ENCODE measurements at places on chromosomes 12 and 14.
A peak's percentile ranks its signal among the peaks of the same experiment; 100 is the strongest.

- no peak for DNase-seq
Observed at GRCh38 chr12:55732288-55732687, 3.5 kb upstream of the CD63 start.

- no peak for DNase-seq
Observed at GRCh38 chr12:44972746-44973421, 78.0 kb downstream of the DBX2 start.

DNA sequence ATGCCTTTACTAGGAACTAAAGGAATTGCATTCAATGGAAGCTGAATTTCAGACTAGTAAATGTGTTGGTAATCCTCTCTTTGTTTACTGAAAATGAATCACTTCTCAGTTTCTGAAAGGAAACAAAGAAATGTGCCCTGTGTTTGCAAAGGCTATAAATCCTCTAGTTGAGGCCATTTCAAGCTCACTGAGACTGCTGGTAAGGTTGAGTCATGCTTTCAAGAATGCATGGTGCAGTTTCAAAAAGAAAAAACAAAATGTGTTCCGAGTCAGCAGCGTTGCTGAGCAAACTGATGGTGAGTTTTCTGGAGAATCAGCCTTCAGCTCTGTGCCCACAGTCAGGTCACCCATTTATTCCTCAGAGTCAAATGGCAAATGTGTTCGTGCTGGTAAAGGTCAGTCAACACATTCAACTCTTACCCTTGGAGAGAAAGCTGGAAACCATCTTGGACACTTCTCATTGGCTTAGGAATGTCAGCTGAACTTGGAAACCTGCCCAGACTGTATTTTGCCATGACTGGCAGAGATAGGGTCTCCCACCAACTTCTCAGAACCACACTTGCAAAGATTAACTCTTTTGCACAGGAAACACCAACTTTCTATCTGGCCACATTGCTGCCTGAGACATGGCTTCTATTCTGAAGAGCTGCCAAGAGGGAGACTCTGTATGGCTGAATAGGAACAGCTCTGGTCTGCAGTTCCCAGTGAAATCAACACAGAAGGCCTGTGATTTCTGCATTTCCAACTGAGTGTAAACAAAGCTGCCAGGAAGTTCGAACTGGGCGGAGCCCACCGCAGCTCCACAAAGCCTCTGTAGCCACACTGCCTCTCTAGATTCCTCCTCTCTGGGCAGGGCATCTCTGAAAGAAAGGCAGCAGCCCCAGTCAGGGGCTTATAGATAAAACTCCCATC is 484.4 kb downstream of the ATP23 start:
- peak; percentile 31 for DNase-seq

DNA sequence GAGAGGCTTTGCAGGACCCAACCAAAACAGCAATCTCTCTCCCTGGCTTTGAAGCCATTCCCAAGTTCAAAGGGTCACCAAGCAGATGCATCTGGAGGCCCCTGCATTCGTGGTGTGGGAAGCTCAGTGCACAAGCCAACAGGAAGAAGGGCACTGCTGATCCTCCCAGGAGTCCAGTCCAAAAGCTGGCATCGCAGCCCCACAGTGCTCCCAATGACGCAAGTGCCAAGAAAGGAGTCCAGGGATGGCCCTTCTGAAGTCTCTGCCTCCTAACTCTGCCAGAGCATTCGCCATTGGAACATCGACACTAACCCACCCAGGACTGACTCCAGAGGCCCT is 25.1 kb downstream of the PXN start:
- DNase-seq, result no peak

DNA sequence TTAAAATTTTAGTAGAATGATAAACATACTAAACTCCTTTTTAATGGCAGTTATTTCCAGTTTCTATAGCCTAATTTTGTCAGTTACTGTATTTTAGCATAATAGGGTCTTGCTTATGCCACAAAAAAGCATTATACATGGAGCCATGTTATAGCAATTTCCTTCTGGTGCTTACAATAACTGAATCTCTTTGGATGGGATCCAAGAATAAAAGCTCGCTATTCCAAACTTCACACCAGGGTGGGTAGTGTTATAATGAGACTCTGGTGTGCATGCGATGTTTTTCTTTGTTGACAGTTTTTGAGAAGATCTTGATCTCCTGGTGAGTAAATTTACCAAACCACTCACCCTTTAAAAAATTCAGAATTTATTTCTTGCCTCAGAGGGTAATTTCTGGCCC is 90.4 kb upstream of the CCDC91 start:
- DNase-seq, result no peak

- no peak for DNase-seq
Observed at GRCh38 chr12:48292040-48292439, 58.7 kb downstream of the ZNF641 start.

- peak; percentile 57 for DNase-seq
Observed at GRCh38 chr12:50765095-50765911, 1.4 kb downstream of the ATF1 start.

- DNase-seq, result no peak
Observed at GRCh38 chr12:1174659-1175058, 183.6 kb downstream of the ERC1 start.

- DNase-seq, result no peak
Observed at GRCh38 chr14:99413172-99413571, 67.5 kb downstream of the SETD3 start.

DNA sequence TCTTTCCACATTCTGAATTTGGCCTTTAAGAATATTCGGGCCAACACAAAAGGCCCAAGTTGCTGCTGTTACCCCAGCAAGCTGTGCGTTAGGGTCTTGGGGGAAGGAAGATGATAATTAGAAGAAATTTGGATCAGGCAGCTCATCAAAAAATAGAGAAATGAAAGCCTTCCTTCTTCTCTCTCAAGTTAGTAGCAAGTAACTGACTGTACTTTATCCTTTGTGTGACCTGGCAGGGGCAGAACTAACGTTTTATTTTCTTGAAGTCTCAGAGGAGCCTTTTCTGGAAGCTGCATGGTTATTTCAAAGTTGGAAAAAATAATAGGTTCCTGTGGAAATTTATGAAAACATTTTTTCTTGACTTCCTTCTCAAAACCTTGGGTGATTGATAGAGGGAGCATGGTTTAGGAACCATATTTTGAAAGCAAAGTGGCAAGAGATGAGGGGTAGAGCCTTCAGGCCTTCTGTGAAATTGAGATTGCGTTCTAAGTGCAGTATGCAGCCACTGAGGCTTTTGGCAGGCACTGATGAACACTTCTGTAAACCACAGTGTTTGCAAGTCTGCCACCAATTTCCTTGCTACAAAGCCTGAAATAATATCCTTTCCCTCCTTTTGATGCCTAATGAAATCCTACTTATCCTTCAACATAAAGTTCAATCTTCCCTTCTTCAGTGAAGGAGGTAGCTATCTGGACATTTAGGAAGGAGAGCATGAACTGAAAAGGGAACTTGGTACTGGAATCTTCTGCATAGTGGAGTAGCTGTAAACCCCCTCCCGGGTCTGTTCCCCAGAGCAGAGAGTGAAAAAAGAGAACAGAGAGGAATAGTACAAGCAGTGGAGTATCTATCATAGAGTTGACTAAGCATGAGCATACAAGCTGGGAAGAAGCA is 123.2 kb downstream of the FGD4 start:
- no peak for DNase-seq

DNA sequence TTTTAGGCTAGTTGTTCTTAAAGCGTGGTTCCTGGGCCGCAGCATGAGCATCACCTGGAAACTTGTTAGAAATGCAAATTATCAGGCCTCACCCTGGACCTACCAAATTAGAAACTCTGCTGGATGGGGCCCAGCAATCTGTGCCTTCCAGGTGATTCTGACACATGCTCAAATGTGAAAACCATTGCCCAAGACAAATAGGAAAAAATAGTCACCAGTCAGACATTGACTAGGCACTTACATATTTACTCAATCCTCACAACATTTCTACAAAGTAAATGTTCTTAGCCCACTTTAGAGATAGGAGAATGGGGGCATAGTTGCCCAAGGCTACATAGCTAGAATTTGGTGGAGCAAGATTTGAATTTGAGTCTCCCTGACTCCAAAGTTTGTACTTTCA is 3.3 kb downstream of the CELA1 start:
- no peak for DNase-seq

- DNase-seq, result peak; percentile 17
Observed at GRCh38 chr14:34665785-34666435, 36.0 kb upstream of the SNX6 start.

GRCh38 chr14:100307766-100308426 is 1.7 kb upstream of the SLC25A29 start:
- no peak for DNase-seq

DNA sequence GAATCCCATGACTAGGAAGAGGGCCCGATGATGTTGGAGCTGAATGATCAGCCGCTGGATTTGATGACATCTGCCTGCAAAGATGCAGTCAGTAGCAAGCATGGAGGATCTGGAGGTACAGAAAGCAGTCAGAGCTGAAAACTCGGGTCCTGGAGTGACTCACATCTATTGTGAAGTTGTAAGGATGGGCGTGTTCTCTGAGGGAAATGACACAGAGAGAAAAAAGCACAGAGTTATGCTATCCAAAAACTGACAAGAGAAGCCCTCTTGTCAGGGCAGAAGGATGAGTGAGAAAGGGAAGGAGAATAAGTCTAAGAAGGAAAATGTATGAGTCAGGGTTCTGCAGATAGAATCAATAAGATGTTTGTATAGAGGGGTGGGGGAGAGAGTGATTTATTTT is 380.4 kb upstream of the CCDC196 start:
- no peak for DNase-seq

DNA sequence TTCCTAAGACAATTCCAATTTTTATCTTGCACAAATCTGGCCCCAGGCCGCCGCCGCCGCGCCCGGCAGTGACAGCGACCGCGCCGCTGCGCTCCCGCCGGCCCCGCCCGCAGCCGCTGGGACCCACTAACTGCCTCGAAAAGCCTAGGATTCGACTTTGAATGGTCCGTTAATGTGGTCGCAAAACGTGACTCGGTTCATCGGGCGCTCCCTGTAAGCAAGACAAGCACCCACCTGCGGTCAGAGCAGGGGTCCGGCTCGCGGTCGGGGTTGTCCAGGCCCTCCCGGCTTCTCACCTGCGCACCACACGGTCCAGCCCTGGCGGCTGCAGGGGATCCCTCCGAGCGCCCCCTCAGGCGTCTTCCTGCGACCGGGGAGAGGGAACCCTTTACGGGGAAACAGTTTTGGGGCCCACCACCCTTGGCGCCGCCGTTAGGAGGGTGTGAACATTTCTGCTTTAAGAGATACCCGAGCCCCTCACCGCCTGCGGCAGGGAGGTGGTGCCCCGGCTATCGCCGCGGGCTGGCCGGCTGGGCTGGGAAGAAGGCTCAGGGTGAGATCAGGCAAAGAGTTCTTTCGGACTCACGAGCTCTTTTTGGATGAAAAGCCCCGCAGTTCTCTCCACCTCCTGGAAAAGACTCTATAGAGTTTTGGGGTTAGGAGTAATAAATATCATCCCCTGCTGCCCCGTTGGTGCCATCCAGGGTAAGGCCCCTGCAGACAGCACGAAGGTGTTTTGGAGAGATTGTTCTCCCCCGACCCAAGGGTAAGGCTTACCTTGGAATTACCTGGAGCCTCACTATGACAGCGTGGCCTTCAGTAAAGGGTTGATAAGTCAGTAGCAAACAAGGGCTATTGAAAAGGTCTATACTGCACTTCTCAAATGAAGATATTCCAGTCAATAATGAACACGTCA is 13.6 kb upstream of the FOXJ2 start:
- DNase-seq, result no peak

GRCh38 chr12:76505050-76505449 is 54.5 kb downstream of the OSBPL8 start:
- no peak for DNase-seq

- no peak for DNase-seq
Observed at GRCh38 chr12:116092776-116093175, 184.7 kb downstream of the MED13L start.

All from transverse colon (tissue), 4 donors.